ENCODE measurements at places on chromosomes 6 and 20.
A peak's percentile ranks its signal among the peaks of the same experiment; 100 is the strongest.

DNA sequence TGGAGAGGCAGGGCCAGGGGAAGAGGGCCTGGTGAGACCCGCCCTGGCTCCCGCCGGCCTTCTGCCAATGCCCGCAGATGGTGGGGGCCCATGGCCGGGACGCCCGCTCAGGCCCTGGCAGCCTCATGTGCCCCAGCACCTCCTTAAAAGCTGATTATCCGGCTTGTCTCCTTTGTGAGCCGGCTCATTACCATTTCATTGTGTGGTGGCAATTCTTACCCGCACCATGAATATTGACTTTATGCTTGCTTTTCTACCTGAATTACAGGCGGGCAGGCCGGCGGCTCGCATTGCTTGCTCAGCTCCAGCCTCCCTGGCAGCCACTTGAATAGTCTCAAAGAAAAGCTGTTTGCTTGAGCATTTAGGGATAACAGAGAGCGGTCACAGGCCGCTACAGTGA, 120.0 kb upstream of the JAG1 start:
- no peak for DNase-seq

DNA sequence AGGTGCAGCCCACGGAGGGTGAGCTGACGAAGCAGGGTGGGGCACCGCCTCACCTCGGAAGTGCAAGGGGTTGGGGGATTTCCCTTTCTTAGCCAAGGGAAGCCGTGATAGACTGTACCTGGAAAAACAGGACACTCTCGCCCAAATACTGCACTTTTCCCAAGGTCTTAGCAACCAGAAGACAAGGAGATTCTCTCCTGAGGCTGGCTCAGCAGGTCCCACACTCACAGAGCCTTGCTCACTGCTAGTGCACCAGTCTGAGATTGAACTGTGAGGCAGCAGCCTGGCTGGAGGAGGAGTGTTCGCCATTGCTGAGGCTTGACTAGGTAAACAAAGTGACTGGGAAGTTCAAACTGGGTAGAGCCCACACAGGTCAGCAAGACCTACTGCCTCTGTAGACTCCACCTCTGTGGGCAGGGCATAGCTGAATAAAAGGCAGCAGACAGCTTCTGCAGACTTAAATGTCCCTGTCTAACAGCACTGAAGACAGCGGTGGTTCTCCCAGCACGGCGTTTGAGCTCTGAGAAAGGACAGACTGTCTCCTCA, 28.0 kb downstream of the SYNE1 start:
- no peak for DNase-seq

DNA sequence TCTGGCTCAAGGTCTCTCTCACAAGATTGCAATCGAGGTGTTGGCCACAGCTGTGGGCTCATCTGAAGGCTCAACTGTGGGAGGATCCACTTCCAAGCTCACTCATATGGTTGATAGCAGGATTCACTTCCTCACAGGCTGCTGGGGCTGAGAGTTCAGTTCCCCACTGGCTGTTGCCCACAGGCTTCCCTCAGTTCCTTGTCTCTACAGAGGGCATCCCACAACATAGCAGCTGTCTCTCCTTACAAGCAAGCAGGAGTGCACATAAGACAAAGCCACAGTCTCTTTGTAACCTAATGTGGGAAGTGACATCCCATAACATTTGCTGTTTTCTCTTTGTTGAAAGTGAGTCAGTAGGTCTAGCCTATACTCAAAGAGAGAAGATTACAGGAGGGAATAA, 14.0 kb downstream of the SPATS1 start:
- DNase-seq, result no peak

- DNase-seq, result no peak
Measured at GRCh38 chr20:2169456-2170088, 67.9 kb downstream of the STK35 start.

- peak; percentile 53 for DNase-seq
Measured at GRCh38 chr6:111759836-111760785, 113.1 kb downstream of the FYN start.

- DNase-seq, result no peak
Measured at GRCh38 chr6:150176152-150176551, 33.3 kb downstream of the PPP1R14C start.

DNA sequence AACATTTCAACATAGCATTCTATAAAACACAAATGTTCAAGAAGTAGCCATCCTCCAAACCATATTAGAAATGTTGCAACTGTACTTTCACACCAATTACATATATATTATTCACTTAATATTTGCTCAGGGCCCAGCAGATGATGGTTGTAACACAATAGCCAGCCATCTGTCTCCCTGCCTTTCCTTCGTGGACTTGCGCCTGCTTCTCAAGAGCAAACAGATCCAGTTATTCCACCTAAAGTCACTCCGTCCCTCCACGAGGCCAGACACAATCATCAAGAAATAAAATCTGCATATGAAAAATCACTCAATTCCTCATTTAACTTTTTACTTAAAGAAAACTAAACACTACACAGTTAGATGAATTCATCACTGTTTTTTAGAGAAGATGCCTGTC, 160.4 kb downstream of the RALGAPA2 start:
- no peak for DNase-seq

- no peak for DNase-seq
Measured at GRCh38 chr6:162887981-162888689, 160.4 kb downstream of the PACRG start.

GRCh38 chr20:61185841-61186601, 66.0 kb upstream of the CDH4 start:
- no peak for DNase-seq

DNA sequence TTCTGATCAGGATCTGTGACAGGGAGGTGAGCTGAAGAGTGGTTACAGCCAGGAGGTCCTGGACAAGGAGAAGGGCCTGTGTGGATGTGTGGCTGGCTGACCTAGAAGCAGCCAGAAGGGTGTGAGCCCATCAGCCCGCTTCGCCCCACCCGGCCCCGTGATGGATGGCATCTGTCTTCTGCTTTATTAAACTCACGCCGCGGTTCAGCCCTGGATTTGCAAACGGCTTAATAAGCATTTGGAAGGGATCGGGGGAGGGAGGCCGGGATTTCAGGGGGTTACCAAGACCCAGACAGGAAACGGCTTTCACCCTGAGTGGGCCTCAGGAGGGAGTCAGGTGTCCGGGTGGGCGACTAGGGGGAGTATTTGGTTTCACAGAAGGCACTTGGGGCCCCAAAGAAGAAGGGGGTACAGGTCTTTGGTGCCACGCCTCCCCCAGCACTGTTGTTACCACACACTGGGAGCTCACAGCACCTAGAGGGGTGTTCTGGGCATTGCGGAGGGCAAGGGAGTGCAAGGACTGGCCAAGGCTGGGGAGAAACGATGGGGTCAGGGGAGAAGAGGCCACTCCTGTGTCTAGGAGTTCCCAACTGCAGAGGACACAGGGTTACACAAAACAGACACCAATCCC, 53.8 kb upstream of the FOXP4 start:
- DNase-seq, result no peak

DNA sequence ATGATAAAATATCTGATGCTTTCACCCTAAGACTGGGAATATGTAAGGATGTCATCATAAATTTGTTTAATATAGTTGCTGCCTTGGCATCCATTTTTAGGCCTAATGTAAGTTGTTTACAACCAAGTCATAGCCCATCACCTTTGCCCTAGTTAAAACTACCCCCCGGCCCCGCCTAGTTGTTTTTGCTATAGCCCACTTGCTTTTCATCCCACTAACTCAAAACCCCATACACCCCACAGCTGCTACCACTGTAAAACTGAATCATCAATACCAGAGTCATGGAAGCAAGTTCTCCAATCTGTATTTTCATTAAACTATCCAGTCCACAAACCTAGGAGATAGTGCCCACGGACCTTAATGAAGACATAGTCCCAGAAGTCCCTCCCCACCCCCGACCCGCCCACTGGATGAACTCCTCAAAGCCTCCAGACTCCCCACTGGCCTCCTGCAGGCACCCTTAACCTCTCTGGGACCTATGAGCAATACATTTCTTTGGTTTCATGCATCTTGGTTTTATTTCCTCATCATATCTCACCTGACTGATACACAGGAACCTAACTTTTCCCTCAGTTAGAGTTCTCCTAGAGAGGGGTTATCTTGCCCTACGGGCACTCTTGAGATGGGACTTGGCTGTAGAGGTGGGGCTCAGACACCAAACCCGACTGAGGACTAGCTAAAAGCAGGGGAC, 12.5 kb upstream of the ZDHHC14 start:
- no peak for DNase-seq

DNA sequence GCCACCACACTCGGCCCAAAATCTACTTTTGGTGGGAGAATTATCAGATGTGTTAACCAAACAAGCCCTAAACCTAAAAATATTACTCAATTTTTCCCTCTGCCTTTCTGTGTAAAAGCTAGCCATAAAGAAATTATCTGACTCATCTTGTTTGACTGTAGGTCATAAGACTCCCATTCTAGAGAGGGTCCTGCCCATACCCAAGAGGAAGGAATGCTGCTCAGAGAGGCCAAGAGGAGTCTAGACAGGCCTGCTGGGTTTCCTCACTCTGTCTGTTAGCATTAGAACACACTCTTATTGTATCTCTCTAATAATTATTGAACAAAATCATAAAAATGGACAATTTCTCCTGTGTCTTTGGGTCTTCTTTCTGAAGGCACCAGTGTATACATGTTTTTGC, 26.1 kb downstream of the C6orf141 start:
- no peak for DNase-seq

GRCh38 chr6:96450082-96450769, 71.4 kb upstream of the UFL1 start:
- DNase-seq, result no peak

DNA sequence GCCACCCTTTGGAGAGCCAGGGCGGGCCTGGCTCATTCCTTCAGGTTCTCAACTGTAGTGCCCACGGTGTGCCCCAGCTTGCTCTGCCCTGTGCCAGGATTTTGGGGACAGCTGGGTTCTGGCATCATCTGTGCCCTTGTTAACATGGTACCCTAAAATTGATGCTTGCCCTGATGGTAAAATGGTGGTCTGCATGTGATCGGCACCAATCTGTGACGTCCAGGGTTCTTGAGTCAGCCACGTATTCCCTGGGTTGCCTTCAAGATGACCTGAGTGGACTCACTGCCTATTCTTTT, 31.2 kb upstream of the APCDD1L start:
- no peak for DNase-seq

DNA sequence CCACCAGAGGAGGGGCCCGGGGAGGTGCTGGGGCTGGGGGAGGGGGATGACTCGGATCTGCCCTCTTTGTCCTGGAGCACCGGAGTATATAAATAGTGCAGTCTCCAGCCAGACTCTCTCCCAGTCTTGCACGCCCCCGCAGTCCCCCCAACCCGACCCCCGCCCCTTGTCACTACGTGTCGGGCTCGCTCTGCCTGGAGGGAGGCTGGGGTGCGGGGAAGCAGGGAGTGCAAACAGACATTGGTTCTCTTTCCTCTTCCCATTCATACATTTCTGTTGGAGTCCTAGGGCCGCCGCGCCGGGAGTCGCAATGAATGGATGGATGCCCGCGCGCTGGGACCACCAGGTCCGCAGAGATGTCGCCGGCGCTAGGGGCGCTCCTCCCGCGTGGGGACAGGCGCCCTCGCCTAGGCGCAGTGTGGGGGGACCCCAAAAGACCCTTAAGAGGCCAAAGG, 179.3 kb downstream of the TBXT start:
- DNase-seq, result no peak

GRCh38 chr20:32192698-32193097, 14.8 kb downstream of the PLAGL2 start:
- no peak for DNase-seq

- DNase-seq, result no peak
Measured at GRCh38 chr20:23265226-23265625, 85.4 kb upstream of the NXT1 start.

GRCh38 chr6:72776456-72776855, 154.6 kb downstream of the KCNQ5 start:
- DNase-seq, result no peak

DNA sequence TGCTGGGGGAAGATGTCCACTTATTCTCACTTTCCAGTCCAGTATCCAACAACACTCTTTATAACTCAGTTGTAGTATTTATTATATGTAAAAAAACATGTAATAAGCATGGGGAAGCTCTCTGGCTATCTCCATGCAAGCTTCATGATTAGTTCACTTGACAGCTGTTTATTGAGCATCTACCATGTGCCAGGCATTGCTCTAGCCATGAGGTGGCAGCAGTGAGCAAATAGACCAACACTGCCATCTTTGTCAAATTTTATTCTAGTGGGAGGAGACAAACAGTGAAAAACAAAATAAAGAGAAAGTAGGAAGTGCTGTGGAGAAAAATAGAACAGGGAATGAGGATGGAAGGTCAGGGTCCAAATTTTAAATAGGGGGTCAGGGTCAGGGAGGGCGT, 131.8 kb downstream of the CFAP61 start:
- no peak for DNase-seq

DNA sequence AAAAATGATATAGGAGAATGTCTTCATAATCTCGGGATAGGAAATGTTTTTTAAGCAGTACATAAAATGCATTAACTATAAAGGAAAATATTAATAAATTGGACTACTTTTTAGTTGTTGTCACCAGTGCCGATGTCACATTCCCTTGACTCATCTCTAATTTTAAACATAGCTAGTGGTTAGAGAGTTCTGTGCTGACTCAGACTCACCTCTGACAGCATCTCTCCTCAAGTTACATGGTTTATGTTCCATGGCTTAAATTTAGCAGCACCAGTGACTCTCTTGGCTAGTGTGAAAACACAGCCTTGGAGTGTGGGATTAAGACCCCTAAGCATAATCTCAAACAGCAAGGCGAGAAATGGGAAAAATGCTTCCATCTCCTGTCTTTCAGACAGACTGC, 311.8 kb upstream of the MMS22L start:
- DNase-seq, result no peak

DNA sequence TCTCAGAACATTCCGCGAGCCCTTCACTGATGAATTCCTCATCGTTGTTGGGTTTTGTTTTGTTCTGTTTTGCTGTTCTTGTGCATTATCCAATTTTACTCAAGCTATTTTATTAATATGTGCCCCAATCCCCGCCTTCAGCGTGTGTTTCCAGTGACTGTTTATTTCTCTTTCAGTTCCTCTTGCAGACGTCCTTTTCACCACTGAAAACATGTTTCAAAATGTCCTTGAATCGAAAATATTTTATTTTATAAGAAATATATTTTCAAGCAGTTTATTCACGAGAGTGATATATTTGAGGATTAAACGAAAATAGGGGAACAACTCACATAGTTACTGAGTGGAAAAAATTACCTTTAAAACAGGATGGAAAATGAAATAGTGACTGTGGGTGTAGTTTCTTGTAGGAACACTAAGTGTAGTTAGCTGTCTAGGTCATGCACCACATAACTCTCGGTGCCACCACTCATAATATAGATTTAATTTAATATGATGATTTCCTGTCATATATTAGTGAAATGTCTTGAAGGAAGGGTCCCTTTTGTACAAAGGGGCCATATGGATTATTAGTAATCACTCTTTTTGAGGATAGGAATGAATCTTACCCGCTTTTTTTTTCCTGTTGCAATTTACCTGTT, 45.3 kb upstream of the HDDC2 start:
- DNase-seq, result no peak

GRCh38 chr6:75012018-75012417, 193.8 kb downstream of the COL12A1 start:
- no peak for DNase-seq

- no peak for DNase-seq
Measured at GRCh38 chr6:135647521-135647920, 150.0 kb upstream of the AHI1 start.

GRCh38 chr6:27694547-27694874, 217.7 kb downstream of the OR2B2 start:
- no peak for DNase-seq

- peak; percentile 42 for DNase-seq
Measured at GRCh38 chr6:37691904-37692806, 5.5 kb downstream of the MDGA1 start.
